ENCODE measurements at places on chromosomes 5 and 9.

DNA sequence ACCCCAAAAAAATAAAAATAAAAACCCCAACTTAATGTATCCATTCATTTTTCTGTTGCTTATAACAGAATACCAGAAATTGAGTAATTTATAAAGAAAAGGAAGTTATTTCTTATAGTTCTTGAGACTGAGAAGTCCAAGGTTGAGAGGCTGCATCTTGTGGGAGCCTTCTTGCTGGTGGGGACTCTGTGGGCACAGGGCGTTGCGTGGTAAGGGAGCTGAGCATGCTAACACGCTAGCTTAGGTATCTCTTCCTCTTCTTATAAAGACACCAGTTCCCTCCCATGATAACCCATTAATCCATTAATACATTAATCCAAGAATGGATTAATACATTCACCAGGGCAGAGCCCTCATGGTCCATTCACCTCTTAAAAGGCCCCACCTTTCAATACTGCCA, 150.9 kb downstream of the ZSWIM6 start:
- DNase-seq: no peak

GRCh38 chr9:28832168-28832770, 1259.0 kb upstream of the C9orf72 start:
- DNase-seq: no peak

- DNase-seq: no peak
Measured at GRCh38 chr5:124544366-124545055, 201.9 kb downstream of the ZNF608 start.

GRCh38 chr5:116498503-116499048, 76.0 kb downstream of the SEMA6A start:
- DNase-seq: no peak

DNA sequence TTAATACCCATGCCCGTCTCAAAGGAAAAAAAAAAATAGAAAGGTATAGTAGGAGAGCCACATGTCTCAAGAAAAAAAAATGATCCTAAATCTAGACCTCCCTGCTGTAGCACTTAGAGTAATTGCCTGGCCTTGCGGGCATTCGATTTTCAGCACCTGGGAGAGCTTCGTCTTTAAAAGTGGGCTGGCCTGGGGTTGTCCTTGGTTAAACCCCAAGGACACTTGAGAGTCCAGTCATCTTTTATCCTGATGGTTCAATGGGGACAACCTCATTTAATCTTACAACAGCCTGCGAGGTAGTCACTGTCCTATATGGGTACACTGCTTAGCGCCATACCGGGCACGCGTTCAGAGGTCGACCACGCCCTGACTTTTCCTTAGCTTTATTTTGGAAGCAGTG, 60.1 kb downstream of the MAT2B start:
- no peak for DNase-seq

GRCh38 chr5:39599721-39600431, 175.1 kb upstream of the DAB2 start:
- no peak for DNase-seq
